ENCODE measurements at places on chromosomes 6 and 20. TPM values are rescaled to one million over a fixed set of nuclear protein-coding genes. Genes with fewer than 3 reads are reported as not detected.

Gene OPRL1
- 1.4 TPM for total RNA-seq

Gene GNAS
- 1,193 TPM for total RNA-seq

- peak overlapping the region; percentile 56 for H3K27ac ChIP-seq
- no peak overlapping the region for H3K4me3 ChIP-seq
- peaks cover 5% of the 10 kb centered on the region for H3K27me3 ChIP-seq
- H3K36me3 ChIP-seq: no peaks in the 10 kb centered on the region
Measured at GRCh38 chr6:110398778-110399177, 16.6 kb downstream of the DDO start.

- H3K4me1 ChIP-seq: no peaks in the 10 kb centered on the region
- no peak overlapping the region for H3K4me3 ChIP-seq
- no peak overlapping the region for H3K27ac ChIP-seq
- H3K36me3 ChIP-seq: no peaks in the 10 kb centered on the region
Measured at GRCh38 chr6:150639823-150640331, 40.2 kb downstream of the PLEKHG1 start.

DNA sequence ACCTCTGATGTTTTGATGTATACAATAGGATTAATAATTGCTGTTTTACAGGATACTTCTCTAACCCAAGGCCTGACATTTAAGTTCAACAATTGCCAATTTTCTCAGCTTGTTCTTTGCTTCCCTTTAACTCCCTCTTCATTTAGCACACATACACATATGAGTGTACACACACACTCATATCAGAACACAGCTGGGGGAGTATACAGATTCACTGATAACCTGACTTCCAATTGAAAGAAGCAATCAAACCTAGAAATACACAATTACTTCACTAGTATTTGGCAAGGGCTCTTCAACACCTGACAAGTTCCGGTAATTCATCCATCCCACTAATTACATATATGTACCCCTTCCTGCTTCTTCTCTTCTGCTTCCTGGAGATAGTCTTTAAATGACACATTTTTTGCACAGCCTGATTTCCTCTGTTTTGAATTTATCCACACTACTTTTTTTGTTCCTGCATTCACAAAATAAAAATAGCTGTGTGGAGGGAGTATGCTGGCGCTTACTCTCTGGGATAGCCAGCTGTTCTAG lies 11.2 kb downstream of the UST start:
- H3K27me3 ChIP-seq: peaks cover 1% of the 10 kb centered on the region
- no peak overlapping the region for H3K27ac ChIP-seq
- DNase-seq: no peak
- no peak overlapping the region for H3K4me3 ChIP-seq
